ENCODE measurements at places on chromosomes 5 and 9. TPM values are rescaled to one million over a fixed set of nuclear protein-coding genes. Genes with fewer than 3 reads are reported as not detected.

GRCh38 chr5:148748702-148749392 lies 77.6 kb upstream of the ADRB2 start:
- no peak for DNase-seq
- H3K4me1 ChIP-seq, result no peaks in the 10 kb centered on the region
- no peak overlapping the region for H3K27ac ChIP-seq
- H3K4me3 ChIP-seq, result no peak overlapping the region

- peaks cover 44% of the 10 kb centered on the region for H3K4me1 ChIP-seq
- H3K27me3 ChIP-seq, result no peaks in the 10 kb centered on the region
- H3K27ac ChIP-seq, result no peak overlapping the region
- H3K4me3 ChIP-seq, result no peak overlapping the region
These were observed 17.1 kb downstream of the KCTD16 start for GRCh38 chr5:144187699-144188294.

GRCh38 chr5:24135536-24135935 lies 509.2 kb downstream of the CDH10 start:
- no peaks in the 10 kb centered on the region for H3K27me3 ChIP-seq
- no peak overlapping the region for H3K4me3 ChIP-seq
- H3K4me1 ChIP-seq, result no peaks in the 10 kb centered on the region

- no peaks in the 10 kb centered on the region for H3K36me3 ChIP-seq
- H3K27me3 ChIP-seq, result peaks cover 4% of the 10 kb centered on the region
- no peak overlapping the region for H3K27ac ChIP-seq
- DNase-seq, result no peak
- no peak overlapping the region for H3K4me3 ChIP-seq
These were observed 166.3 kb upstream of the FSTL4 start for GRCh38 chr5:133778636-133779035.

ANKRD34B gene
- not detected for total RNA-seq

DNA sequence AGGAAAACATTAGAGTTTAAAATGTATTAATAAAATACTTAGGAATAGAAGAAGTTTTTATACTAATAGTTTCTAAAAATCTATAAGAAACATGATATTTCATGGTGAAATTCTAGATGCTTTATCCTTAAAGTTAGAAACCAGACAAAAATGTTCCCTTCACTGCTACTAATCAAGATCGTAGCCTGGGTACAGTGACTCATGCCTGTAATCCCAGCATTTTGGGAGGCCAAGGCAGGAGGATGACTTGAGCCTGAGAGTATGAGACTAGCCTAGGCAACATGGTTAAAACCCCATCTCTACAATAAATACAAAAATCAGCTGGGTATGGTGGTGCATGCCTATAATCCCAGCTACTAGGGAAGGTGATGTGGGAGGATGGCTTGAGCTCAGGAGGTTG lies 30.4 kb upstream of the KLF9 start:
- no peaks in the 10 kb centered on the region for H3K27me3 ChIP-seq
- H3K27ac ChIP-seq, result no peak overlapping the region
- H3K36me3 ChIP-seq, result no peaks in the 10 kb centered on the region

DNA sequence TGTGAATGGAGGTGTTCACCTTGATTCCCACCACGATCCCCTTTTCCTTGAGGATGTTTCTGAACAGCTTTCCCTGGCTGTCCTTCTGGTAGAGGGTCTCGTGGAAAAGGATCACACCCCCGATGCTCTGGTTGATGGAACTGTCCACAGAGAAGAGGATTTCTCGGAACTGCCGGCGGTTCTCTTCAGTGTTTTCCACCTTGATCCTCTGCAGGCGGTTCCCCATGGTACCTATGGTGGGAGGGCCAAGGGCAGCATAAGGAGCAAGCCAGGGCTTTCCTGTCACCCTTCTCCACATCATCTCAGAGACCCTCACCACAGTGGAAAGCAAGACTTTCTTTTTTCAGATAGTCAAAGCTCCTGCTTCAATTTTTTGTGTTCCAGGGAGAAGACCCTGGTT lies 5.8 kb downstream of the ALDOB start:
- no peak for DNase-seq
- H3K36me3 ChIP-seq, result no peaks in the 10 kb centered on the region
- no peaks in the 10 kb centered on the region for H3K4me1 ChIP-seq
- peaks cover 12% of the 10 kb centered on the region for H3K27me3 ChIP-seq

QRFP gene
- not detected for total RNA-seq

- no peak overlapping the region for H3K4me3 ChIP-seq
- H3K27me3 ChIP-seq, result peaks cover 4% of the 10 kb centered on the region
- no peaks in the 10 kb centered on the region for H3K36me3 ChIP-seq
- H3K4me1 ChIP-seq, result no peaks in the 10 kb centered on the region
- no peak overlapping the region for H3K27ac ChIP-seq
- DNase-seq, result no peak
These were observed 170.5 kb downstream of the GABBR2 start for GRCh38 chr9:98538203-98538602.

DNA sequence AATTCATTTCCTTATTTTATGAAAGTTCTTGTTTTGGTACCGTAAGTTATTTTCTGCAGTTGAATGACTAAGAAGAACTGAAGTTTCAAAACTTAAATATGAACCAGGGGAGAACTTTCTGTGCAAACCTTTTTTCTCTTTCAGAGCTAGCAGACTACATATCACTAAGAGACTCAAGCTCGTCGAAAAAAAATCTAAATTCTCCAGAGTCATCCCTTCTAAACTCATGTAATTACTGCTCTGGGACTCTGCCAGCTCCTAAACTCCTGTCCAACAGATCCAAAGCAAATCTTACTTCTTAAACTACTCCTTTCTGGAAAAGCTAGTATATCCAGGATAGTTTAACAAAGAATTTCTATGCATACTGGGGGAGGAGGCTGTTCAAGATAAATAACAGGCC lies 87.0 kb upstream of the NR5A1 start:
- DNase-seq, result no peak
- no peak overlapping the region for H3K27ac ChIP-seq
- H3K27me3 ChIP-seq, result peaks cover 15% of the 10 kb centered on the region
- H3K4me3 ChIP-seq, result no peak overlapping the region

SLC4A9 gene
- total RNA-seq, result 0.21 TPM

Data from activated CD4-positive, alpha-beta T cell treated with anti-CD3 and anti-CD28 coated beads for 36 hours (primary cell).